ENCODE measurements at places on chromosomes 11 and 22.

GRCh38 chr11:16295592-16295991 lies 60.8 kb downstream of the SOX6 start:
- no peak for DNase-seq

DNA sequence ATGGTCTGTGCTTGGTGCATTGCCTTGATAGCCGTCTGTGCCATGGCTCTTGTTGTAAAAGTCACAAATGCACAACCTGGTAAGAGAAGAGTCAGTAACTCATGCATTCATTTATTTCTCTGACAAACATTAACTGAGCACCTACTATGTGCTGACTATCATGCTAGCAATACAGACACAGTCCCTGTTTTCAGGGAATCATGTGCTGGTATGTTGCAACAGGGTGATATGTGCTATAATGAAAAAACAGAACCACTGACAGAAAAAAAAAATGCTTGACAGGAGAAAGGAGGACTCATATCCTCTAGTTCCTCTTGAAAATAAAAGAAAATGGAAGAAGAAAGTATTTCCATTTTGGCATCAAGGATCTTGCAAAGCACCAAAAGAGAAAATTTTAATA lies 34.5 kb upstream of the RAPSN start:
- no peak for DNase-seq

DNA sequence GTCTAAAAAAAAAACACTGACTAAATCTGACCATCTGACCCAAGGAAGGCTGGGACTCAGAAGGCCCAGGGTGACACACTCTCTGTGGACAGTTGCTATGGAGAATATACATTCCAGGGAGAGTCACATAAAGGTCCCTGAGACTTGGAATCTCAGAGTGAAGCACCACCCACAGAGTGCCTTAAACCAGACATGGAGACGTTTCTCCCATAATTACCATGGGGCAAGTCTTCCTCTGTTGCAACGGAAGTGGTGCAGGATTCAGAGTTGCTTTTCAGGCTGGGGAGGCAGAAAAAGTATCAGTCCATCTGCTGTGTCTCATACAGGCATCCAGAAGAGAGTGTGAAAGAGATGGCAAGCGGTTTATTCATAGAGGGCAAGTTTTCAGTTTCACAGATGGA lies 58.7 kb upstream of the SLN start:
- no peak for DNase-seq

DNA sequence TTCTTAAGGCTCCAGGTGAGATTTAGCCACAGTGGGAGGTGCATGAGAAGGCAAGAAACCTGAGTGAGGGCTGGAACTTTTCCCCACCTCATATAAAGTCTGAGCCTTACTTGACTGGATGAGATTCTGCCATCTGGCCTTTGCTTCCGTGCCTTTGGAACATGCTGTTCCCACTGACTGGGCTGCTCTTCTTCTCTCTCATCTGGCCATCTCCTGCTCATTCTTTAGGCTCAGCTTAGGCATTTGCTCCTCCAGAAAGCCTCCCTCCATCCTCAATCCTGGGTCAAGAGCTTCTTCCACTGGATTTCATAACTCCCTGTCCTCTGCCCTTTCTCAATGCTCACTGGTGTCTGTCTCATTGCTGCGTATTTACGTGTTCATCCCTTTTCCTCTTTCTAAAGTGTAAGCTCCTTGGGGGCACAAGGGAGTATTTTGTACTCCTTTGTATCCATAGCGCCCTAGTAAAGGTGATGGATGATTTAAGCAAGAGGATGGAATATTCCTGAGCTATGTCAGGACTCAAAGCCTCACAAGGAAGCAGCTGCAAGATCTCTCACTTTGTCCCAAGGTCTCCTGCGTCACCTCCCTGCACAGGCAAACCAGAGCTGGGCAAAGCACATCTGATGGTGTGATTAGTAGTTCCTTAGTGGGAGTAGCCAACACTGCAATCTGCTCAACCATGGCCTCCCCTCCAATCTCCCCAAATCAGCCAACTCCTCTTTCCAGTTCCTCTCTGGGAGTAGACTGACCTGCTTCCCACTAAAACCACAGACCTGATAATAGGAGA lies 15.3 kb downstream of the HSPA8 start:
- no peak for DNase-seq

DNA sequence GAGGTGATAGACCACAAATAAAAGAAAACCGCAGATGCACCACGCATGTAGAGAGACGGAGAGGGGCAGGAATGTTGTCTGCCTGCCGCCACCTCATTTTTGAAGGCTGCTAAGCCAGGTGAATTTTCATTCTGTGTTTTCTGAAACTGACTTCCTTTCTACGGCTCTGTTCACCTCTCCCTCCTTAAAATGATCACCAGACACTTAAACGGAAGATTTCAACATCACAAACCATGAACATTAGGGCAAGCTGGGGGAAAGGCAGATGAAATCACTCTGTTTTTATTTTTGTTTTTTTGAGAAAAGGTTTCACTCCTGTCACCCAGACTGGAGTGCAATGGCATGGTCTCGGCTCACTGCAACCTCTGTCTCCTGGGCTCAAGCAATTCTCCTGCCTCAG lies 232.4 kb downstream of the MIAT start:
- no peak for DNase-seq

DNA sequence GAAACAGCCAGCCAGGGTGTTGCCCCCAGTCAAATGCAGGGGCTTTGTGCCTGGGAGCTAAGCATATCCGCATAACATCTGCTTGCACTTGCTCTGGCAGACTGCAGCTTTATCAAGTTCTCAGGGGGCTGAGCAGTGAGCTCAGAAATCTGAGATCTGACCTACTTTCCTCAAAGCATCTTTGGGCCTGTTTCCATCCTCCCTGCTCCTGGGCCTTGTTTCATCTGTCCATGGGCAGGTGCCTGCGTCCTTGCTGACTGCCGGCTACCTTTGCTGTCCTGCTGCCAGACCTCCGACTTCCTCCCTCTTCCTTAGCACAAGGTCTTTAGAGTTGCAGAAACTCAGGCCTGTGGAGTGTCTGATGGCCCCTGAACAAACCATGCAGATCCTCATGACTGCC lies 131.2 kb upstream of the B3GAT1 start:
- no peak for DNase-seq

- DNase-seq, result no peak
Observed at GRCh38 chr22:30637701-30638114, 2.1 kb downstream of the SLC35E4 start.

DNA sequence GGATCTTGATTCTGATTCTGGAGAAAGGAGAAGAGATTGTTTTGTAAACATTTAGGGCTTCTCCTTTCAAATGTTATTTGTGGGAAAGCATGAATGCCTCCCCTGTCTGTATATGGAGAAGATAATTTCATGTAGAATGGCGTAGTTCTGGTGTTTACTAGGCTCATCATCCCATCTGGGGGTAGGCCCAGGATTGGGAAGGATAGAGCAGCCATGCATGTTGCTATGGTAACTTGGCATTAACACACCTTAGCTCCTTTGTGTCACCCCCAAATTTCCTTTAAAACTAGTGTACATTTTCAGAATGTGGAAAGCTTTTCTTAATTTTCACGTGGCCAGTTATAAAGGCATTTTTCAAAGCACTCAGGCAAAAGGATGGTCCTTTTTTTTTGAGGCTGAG lies 57.5 kb upstream of the EED start:
- no peak for DNase-seq

- DNase-seq, result no peak
Observed at GRCh38 chr11:119591836-119592310, 137.1 kb downstream of the NECTIN1 start.

DNA sequence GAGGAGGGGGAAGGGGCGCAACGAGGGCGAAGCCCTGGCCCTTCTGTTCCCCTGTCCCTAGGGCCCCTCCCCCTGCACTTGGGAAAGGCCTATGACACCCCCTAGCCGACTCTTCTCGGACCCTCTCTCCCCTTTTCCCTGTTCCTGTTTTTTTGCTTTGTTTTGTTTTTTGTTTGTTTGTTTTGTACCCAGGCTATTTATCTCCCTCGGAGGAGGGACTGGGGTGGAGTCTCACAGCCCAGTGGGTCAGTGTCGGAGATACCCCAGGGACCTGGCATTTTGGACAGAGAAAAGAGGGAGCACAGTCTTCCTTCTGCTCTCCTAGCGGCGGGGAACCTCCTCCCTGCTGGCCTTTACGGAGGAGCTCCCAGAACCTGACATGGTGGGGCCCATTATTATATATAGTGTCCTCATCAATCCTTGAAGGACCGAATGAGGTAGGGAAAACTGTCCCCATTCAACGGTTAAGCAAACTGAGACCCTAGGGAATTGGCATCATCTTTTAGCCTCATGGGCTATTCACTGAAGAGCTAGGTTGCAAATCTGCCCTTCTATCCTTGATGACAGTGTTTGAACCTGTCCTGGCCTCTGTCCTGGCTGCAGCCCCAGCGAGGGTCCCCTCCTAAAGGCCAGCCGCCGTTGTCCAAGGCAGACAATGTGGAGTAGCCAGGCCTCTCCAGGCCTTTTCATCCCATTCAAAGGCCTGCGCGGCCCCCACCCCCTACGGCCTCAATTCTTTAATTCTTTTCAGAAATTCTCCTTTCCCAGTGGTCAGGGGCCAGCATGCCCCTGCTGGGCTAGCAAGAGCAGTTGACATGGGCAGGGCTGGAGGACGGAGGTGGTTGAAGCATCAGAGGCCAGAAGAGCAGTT lies 911 bp downstream of the EMID1 start:
- DNase-seq, result no peak

DNA sequence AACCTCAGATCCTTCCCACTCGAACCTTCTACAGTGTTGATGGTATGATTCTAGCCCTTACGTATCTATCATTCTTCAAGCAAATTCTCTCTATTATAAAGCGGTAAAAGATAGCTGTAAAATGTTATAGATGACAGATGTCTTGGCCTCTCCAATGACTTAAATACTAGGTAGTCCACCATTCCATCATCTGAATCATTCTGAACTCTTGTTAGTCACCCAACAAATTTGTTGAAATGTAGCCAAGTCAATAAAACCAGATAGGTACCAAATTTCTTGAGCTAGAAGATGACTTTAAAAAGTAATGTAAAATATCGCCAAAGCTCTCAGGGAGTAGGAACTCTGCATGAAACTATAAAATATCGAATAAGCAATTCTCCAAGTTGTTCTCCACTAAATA lies 32.6 kb upstream of the PICALM start:
- no peak for DNase-seq

GRCh38 chr11:73538381-73538872 lies 59.5 kb downstream of the FAM168A start:
- DNase-seq, result no peak

- no peak for DNase-seq
Observed at GRCh38 chr11:88709567-88709966, 356.2 kb downstream of the GRM5 start.

GRCh38 chr22:19886605-19887255 lies 32.1 kb upstream of the GNB1L start:
- no peak for DNase-seq

- DNase-seq, result no peak
Observed at GRCh38 chr22:30774566-30774965, 79.9 kb downstream of the OSBP2 start.

DNA sequence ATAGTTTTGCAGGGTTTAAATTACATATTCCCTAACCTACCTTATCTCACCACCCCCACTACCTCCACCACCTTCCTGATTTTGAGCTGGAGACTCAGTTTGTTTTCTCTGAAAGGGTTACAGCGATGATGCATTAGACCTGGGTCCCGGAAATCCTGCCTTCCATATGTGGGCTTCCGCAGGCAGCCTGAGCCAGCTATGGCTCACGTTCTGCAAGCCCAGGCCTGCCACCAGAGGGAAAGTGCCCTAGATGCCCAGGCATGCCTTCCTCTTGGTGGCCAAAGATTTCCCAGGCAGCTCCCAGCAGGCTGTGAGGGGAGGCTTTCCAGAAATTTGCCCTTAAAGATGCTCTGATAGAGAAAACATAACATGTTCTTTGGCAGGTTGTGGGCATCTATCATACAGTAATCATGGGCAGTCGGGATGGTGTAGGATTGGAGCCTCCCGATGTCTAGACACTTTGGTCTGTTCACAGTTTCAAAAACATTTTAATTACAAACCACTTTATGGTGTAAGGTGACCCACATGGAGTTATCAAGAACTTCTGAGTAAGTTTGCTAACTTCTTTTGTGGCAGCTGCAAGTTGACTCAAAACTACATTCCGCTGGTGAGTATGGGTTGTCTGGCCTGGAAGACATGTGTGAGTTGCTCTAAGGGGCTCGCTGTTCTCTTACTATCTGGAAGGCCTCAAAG lies 79.3 kb downstream of the MICAL2 start:
- no peak for DNase-seq

GRCh38 chr11:98040061-98040808 lies 980.5 kb upstream of the CNTN5 start:
- no peak for DNase-seq

- no peak for DNase-seq
Observed at GRCh38 chr11:94472916-94473799, 20.5 kb downstream of the MRE11 start.

DNA sequence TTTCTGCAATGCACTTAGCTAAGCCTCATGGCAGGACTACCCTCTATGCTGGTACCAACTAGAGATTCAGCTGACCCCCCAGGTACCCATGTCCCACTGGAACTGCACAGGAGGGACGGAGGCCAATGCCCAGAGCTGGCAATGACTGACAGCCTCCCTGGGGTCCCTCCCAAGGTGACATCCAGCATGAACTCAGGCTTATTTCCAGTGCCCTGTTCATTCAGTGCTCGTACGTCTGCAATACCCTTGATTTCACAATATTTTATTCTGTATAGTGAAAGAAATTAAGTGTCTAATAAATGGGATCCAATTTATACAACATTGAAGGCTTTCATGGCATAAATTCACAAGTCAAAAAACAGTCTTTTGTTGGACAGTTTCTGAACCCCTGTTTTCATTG lies 20.2 kb downstream of the ETS1 start:
- no peak for DNase-seq

DNA sequence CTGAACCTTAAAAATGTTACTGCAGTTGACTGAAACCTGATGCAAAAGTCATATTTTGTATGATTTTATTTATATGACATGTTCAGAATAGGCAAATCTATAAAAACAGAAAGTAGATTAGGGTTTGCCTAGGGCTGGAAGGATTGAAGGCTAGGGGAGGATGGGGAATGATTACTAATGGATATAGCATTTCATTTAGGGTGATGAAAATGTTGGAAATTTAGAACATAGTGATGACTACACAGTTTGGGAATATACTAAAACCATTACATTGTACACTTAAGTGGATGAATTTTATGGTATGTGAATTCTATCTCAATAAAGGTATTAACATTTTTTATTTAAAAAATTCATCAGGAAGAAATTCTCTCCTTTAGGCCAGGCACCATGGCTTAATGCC lies 22.9 kb upstream of the PAFAH1B2 start:
- no peak for DNase-seq

DNA sequence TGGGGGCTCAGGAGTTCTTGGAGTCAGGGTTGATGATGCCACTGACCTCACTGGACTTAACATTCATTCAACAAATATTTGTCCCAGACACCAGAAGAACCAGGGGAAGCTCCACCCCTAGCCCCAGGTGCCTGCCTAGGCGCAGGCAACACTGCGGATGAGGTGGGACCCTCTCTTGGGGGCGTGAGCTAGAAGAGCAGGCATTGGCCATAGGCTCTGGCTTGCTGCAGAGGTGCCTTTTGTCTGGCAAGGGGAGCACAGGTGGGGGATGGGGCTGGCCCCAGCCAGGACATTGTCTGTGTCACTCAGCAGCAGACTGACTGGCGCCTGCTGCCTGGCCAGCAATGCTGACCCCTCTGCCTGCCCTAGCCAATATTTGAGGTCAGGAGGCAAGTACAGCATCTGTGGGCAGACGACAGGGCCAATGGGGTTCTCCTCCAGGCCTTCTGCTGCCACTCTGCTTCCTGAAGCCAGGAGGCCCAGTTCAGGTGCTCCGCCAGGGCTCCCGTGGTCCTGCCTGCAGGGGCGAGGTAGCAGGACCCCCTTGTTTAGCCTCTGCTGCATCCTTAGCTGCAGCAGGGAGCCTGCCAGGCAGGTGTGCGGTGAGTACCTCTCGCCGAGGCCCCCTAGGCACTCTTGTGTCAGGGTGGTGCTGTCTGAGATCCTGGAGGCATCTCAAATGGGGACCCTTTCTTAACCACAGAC lies 4.0 kb downstream of the LINC01488 start:
- DNase-seq, result no peak
